ENCODE measurements at places on chromosomes 6 and 20.

DNA sequence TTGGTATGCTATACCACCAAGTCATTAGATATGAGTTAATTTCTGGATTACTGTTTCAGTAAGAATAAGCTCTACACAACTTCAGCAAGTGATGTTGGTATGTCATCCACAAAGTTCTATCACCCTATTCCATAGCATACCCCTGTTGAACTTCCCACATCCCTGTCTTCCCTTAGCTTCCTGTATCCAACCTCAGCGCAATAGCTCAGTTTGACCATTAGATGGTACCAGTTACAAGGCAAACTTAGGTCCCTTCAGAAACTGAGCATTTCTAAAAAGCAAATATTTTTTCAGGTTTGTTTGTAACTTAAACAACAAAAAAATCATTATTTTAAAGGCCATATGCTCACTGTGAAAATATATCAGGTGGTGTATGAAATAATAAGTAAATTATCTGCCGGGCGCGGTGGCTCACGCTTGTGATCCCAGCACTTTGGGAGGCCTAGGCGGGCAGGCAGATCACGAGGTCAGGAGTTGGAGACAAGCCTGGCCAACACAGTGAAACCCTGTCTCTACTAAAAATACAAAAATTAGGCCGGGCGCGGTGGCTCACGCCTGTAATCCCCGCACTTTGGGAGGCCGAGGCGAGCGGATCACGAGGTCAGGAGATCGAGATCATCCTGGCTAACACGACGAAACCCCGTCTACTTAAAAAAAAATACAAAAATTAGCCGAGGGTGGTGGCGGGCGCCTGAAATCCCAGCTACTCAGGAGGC lies 8.8 kb upstream of the MOG start:
- DNase-seq = no peak

DNA sequence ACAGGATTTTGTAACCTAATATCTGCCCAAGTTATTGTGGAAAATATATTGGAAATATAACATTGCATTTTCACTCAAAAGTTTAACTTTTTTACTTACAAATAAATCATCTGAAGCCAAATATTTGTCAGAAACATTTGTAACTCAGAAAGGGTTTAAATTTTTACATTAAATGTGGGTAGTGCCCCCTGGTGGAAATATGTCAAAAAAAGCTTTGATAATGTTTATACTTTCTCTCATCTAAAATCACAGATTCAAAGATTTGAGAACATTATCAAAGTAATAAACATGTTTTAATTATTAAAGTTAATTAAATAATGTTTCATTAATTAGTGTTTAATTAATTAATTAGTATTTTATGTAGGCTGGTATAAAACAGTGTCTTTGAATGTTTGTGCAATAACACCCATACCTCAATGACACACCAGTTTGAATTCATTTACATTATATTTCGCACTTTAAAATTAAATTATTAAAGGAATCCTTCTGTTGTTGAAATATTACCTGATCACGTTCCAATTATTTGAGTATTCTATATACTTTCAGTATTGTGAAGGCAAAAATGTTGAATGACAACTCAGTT lies 320.1 kb upstream of the FKBP1C start:
- no peak for DNase-seq

DNA sequence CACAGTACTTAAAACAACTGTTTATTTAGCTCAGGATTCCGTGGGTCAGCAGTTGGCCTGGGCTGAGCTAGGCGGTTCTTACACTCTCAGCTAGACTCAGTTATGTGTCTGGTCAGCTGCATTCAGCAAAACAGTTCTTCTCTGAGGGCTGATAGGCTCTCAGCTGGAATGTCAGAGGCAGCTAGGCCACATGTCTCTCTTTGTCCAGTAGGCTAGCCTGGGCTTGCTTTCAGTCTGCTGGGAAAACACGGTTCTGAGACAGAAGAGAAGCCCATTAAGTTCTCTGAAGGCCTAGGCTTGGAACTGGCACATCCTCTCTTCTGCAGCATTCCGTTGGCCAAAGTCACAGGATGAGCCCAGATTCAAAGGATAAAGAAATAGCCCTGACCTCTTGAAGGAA lies 65.6 kb downstream of the TULP4 start:
- DNase-seq = no peak

DNA sequence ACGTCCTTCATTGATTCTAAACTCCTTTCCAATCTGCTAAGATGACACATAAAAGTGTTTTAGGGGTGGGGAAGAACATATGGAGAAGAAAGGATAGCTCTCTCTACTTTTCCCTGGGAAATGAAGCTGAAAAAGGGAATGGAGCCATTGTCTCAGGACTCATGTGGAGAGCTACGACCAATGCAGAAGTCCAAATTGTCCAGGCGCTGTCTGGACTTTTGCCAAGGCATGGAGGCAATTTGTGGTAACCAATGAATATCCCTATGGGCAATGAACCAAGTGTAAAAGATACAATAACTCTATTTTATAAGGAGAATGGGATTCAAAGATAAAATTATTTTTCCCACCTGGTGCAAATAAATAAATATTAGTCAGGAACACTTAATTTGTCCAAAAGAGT lies 16.1 kb downstream of the FBXL4 start:
- no peak for DNase-seq

GRCh38 chr6:169960886-169961611 lies 209.6 kb downstream of the ERMARD start:
- no peak for DNase-seq

- DNase-seq = no peak
Measured at GRCh38 chr6:150813319-150813992, 52.0 kb upstream of the MTHFD1L start.

DNA sequence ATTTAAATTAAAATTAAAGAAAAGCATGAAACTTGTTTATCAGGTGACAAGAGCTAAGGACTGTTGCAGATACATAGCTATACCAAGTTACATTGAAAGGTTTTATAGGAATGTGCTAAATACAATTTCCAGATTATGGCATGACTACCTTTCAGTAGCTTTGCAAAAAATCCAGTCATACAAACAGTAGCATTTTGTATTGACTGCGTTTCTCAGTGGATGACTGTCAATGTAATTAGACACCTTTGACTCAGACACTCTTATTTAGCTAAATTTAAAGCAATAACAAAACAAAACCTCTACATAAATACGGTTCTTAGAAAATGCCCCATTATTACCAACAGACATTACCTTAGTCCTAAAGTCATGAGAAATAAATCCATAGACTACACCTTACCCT lies 275.8 kb upstream of the RUNX2 start:
- DNase-seq = no peak

GRCh38 chr20:10492065-10492464 lies 57.0 kb downstream of the SLX4IP start:
- no peak for DNase-seq

GRCh38 chr6:81753711-81754577 lies 1.5 kb upstream of the TENT5A start:
- DNase-seq = peak; percentile 71

DNA sequence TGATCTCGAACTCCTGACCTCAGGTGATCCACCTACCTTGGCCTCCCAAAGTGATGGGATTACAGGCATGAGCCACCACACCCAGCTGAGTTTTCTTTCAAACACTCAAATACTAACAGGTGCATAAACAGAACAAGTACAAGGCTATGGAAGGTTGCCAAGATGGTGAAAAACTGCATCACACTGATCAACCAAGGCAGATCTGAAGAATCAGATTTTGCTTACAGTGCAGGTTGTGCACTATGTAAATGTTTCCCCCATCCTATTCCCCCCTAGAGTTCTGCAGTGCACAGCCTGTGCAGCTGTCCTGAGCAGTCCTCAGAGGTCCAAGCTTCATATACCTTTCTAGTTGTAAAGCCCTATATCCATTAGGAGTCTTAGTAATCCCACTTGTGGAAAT lies 73.0 kb downstream of the GFRA4 start:
- DNase-seq = no peak

All from activated T-helper 1 cell treated with Interleukin-2 at 50 U/mL for 16 hours (primary cell).